ENCODE measurements at places on chromosomes 1 and 21.

DNA sequence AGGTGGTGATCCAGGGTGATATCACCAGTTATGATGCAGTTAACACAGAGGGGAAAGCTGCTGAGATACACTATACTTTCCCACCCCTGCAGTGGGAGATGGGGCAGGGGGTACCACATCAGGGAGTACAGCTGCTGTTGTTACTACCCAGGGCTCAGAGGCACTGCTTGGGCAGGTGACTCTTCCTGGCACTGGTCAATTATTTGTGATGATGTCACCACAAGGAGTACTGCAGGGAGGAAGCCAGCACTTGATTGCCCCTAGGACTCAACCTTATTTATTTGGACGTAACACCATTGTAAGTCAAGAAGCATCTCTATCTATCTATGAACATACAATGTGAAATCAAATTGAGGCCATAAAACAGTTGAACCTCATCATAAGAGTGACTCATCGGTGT lies 10.1 kb downstream of the IFNAR1 start:
- DNase-seq = no peak

GRCh38 chr1:242828199-242828598 lies 303.7 kb upstream of the PLD5 start:
- DNase-seq = no peak

DNA sequence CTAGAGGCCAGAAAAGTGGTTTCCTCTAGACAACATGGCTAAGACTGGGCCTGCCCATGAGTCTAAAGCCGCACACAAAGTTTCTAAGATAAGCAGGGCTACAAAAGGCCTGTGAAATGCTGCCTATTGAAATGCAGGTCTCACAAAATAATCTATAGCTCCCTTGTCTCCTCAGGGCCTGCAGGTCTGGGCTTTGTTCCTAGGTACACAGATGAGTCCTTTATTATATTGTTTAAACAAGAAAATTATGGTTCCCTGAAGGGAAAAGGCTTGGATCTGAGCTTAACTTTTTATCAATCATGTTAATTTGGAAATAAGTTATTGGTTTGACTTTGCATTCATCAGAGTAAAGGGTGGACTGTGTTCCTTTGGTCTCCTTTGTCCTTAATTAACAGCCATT lies 413.4 kb upstream of the BEND5 start:
- DNase-seq = no peak

GRCh38 chr1:78171736-78172590 lies 126.2 kb downstream of the GIPC2 start:
- DNase-seq = peak; percentile 30

DNA sequence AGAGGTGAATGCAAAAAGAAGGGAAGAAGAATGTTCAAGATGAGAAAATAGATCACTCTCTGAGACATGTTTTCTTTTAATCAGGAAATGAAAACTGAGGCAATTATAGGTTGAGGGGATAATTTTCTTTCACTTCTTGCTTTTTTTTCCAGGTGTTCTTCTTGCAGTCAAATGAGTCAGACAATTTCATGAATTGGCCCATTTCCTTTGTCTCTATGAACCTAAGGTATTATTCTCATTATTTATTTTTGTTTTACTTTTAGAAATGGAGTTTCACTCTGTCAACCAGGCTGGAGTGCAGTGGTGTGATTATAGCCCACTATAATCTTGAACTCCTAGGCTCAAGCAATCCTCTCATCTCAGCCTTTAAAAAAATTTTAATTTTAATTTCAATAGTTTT lies 3.5 kb upstream of the VASH2 start:
- no peak for DNase-seq

GRCh38 chr21:38800046-38800758 lies 5.5 kb upstream of the ETS2 start:
- no peak for DNase-seq

DNA sequence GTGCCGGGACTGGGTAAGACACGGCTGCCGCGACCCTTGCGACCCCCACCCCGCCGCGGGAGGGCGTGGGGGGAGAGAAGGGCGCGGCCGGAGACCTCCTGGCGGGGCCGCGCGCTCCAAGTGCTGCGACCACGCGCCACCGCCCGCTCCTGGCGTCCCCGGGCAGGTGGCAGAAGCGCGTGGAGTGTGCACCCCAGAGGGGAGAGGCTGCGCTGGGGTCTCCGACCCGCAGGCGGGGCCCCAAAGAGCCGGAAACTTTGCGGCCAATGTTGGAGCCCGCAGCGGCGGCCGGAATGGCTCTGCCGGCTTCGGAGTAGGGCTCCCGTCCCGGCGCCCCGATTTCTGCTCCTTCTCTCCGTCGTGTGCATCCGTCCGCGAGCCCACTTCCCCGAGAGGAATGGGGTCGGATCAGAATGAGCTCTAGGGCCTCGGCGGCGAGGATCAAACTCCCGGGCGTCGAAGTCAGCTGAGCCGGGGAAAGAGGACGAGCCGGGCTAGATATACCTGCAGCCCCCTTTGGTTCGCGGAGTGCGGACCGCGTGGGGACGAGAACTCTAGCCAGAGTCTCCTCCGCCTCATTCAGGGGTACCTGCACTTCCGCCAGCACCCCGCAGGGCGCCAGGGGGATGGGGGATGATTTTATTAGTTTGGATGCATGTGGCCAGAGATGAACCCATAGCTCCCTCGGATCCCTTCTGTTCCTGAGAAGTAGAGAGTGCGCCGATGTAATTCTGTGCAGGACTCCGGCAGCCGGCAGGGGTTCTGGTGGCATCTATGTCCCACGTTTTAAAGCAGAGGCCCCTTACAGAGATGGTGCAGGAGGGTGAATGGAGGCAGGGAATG lies 751 bp downstream of the STUM start:
- no peak for DNase-seq

DNA sequence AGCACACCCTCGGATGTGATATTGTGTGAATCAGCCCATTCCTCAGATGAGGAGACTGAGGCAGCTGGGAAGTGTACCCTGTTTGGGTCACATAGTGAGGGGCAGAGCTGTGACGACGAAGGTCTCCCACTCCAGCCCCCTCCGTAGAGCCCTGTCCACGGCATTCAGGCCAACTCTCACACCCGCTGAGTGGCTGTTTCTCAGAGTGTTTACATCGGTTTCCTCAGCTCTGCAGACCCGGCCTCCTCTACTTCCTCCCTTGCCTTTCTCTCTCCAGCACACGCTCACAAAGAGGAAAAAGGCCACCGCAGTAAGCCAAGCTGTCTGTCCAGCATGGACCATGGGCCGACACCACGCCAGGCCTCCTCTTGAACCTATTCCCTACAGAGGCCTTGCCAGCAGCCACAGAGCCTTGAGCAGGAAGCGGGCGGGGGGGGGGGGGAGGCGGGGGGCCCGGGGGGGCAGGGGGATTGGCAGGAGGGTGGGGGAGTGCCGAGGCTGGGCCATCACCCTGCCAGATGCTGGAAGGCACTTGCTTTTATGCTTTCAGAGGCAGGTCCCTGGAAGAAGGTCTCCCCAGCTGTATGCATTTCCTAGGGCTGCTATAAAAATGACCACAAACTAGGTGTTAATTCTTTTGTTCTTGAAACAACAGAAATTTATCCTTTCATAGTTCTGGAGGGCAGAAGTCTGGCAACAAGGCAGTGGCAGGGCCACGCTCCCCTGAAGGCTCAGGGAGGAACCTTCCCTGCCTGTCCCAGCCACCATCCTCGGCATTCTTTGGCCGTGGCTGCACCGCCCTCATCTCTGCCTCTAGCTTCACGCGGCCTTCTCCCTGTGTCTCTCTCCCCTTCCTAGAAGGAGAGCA lies 178.4 kb downstream of the PSMG1 start:
- DNase-seq = peak; percentile 52

DNA sequence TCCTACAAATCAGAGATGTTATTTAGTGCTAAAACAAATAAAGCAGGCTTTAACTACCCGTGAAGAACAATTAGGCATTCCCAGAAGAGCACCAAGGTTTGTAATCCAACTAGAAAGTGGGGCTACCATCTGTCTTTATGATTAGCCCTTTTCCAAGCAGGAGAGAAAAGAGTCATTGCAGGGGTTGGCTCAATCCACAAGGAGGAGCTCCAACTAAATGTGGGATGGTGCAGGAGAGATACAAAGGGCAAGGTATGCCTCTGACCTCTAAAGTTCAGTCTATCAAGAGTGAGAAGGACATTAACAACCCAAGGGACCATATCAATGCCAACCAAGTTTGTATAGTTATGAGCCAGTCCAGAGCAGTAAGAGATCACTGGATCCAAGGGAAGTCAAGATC lies 382.7 kb upstream of the DUSP10 start:
- DNase-seq = no peak

GRCh38 chr21:25913479-25913878 lies 178.7 kb downstream of the GABPA start:
- no peak for DNase-seq

- peak; percentile 63 for DNase-seq
These were observed 1.4 kb downstream of the S100A6 start for GRCh38 chr1:153534226-153534924.

- DNase-seq = peak; percentile 18
These were observed 181.9 kb upstream of the B3GALT2 start for GRCh38 chr1:193368302-193368701.

- peak; percentile 15 for DNase-seq
These were observed 152.0 kb downstream of the COQ8A start for GRCh38 chr1:227092069-227092468.

GRCh38 chr1:16119926-16120325 lies 35.9 kb downstream of the EPHA2 start:
- no peak for DNase-seq

DNA sequence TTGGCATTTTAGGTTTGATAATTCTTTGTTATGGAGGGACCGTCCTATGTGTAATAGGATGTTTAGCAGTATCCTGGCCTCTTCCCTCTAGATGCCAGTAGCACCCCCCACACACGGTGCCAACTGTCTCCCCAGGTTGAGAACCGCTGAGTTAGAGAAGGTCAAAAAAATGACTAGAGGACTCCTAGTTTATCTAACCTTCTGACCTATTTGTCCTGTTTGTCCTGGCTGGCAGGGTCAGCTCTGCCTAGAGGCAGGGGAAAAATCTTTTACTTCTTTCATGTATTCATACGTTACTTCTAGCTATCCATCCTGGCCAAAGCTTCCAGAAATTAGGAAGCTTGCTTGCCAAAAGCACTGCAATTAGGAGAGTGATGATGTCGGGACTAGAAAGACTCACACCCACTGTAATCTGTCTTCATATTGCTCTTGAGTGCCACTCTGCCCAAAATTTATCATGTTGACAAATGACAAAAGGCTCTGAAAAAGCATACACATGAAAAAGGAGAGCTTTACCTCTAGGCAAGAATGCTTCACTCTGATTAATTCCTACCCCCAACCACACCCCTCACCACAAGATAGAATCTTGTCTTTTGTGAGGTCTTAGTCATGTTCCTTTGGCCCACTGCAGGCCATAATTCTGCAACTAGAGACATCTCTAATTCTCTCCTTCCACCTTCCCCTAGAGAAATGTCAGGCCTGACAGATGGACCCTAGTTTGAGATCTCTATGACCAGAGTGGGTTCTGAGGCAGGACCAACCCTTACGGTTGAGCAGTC lies 14.4 kb upstream of the AKR1A1 start:
- DNase-seq = no peak

- no peak for DNase-seq
These were observed 23.6 kb downstream of the SLAMF1 start for GRCh38 chr1:160623227-160623633.

DNA sequence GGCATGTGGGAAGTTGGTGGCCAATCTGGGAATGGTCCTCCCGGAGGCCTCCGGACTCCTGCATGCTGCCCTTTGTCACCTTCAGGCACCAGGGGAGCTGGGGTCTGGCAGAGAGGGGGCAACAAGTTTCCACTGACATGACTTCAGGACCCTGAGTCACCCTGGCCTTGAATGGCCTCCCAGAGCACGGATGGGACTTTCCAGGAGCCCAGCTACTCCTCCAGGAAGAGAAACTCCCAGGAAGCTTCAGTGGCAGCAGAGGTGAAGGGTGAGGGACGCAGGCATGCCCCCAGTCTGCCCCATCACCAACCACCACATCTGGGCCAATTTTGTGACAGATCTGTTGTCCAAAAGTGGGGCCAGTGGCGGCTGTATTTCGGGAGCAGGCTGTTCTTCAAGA lies 55.9 kb upstream of the WASF2 start:
- DNase-seq = no peak

DNA sequence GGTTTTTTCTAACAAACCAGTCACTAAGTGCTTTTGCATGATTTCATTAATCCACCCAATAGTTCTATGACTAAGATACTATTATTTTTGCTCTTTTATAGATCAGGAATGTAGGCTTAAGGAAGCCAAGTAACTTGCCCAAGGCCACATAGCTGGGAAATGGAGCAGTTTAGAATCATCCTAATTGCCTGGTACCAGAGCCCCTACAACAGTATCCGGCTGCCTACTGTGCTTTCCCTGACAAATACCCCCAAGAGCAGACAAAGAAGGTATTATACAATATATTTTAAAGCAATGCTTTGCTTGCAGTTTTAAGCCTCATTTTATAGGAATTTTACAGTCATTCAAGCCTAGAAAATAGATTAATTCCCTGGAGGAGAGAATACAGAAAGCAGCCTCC lies 45.5 kb upstream of the RASAL2 start:
- no peak for DNase-seq

DNA sequence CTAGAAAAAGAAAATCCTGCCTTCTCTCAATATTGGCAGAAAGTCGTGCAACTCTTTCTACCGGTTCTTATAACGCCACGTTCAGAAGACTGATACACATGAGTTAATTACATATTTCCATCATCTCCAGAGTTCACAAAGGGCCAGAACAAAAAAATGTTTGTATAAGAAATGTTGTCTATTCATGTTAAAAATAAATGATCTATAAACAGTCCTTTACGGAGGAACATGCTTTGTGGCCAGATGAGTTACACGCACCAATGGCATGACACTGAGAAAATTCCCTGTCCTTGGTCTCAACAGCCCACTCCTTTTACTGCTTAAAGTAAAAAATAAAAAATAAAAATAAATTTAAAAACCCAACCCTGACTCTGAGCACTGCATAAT lies 29.5 kb downstream of the C2CD2 start:
- peak; percentile 45 for DNase-seq

DNA sequence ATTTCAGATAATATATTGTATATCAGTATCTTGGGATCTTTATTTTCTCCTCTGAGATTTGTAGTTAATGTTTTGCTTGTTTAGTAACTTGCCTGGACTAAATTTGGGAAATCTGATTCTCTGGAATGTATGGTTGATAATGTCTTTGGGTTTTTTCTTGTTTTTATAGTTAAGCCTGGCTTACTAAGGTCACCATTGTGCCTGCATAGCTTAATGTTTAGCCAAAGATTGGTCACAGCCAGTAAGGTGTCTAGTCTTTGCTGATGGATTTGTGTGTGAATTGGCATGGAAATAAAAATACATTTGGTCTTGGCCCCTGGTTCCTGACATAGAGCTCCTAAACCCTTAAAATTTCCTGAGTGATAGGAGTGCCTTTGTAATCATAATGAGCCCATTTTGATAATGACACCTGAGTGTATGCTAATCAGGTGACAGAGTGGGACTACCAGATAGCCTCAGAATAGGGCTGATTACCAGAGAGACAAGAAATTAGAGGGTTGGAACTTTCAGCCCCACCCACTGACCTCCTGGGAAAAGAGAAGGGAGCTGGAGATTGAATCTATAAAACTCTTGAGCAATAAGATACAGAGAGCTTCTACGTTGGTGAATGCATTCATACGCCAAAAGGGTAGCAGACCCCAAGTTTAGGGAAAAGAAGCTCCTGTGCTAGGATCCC lies 47.9 kb upstream of the NUF2 start:
- no peak for DNase-seq

Measured in fibroblast of lung (primary cell).